Activated T-cell treated with anti-CD3 and anti-CD28 coated beads, Interleukin-2, amount 50 U/mL, for 48 hours (primary cell): ENCODE measurements at places on chromosomes 6 and 20.
A peak's percentile ranks its signal among the peaks of the same experiment; 100 is the strongest.

DNA sequence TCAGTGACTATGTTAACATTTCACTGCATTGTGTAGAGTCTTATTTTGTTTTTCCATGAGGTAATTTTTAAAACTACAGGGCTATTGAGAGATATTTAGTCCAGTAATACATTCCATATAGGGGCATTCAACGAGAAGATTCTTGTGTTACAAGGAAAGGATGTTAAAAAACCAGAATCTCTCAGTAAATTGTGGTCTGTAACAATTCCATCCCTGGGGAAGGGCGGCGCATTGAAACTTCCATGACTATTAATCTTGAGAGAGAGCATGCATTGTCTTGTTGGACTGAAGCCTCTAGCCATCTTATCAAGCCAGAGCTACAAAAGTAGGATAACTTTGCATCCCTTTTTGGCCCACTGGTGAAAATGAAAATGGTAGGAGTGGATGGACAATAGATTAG, 119.7 kb downstream of the BCKDHB start:
- DNase-seq, result no peak

GRCh38 chr6:6588064-6588923, at the start of gene LY86:
TSS of gene LY86 (plus strand) at chr6:6588720. CDS start at chr6:6588735, 15 bp downstream.
- DNase-seq, result peak; percentile 53

DNA sequence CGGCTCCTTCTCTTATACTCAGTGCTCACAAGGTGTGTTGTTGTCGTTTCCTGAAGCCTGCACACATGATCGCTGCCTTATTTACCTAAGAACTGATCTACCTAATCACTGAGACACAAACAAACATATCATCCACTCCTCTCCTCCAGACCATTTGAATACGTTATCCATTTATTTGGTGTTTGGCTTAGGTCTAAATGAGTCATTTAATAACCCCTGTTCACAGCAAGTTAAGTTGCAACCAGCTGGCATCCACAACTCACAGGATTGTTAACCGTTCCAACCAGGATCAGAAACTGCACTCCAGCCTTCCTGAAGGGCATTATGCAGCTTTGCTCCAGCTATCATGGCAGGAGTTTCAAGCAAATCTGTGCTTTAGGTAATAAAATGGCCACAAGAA, 511.1 kb upstream of the MAP3K7 start:
- DNase-seq, result no peak

DNA sequence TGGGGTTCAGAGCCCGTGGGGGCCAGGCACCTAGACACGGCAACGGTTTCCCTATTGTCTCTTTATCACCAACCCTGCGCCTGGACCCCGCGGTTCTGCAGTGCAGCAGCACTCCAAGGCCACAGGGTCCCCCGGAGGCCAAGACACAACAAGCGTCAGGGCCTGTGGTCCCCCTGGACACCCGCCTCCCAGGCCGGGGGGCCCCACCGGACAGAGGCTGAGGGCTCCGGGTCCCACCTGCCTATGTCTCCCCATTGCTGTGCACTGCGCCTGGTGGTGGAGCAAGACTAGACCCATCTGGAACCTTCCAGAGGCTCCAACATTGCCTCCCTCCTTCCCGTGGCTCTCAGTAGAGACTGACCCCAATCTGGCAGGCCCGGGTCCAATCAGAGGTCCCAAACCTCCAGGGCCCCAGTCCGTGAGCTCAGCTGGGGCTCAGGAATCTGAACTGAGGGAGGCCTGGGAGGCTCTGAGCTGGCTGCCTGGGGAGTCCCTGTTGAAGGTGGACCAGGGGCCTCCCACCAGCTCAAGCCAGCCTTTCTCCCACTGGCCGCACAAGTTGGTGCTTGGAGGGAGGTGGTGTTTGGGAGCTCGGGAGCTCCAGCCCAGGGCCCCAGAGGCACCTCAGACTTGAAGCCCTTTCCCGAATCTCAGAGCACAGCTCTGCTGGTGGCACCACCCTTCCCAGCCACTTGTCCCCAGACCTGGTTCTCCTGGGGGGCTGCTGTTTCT, 8.8 kb downstream of the GATA5 start:
- DNase-seq, result no peak

DNA sequence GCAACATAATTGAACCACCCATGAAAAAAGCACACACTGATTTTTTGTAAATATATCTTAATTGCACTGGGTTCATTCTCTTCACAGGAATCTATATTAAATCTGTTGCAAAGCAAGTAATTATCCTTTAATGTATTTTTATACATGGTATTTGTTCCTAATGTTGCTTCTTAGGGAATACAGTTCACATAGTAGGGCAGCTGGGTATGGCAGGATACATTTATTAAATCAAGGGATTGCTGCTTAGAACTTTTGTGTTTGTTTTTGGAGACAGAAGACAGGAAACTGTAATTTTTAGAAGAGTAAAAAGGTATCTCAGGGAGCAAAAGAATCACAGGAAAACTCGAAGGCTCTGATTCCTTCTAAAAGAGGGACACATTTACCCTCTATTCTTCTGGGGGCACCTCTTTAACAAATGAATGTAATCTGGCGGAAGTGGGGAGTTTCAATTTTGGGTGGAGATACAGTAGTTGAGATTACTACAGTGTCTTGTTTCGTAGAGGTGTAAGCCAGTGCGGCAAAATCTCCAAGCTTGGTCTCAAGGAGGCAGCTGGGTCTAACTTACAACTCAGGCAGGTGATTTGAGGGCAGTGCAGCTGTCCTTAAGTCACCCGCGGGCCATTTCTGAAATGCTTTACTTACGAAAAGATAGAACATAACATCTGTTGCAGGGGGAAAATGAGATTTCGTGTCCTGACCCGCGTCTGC, 812 bp upstream of the SMIM13 start:
- DNase-seq, result no peak

GRCh38 chr6:128495536-128496333, 24.7 kb downstream of the PTPRK start:
- no peak for DNase-seq

DNA sequence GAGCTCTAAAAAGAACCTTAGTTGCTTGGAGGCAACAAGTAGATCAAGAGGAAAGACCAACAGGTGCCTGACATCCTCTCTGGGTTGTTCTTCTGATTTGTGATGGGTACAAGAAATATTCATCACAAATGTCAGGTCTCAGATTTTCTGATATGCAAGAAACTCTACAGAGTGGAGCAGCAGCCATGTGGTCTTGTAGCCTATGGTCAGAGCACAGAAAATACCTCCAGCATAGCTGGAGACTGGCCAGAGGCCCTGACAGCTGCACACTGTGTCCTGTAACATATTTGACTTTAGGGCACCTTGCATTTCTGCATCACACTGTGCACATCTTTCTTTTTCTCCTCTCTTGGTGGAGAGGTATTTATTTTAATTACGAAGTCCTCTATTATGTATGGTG, 116.3 kb downstream of the GMPR start:
- DNase-seq, result no peak

- no peak for DNase-seq
Observed at GRCh38 chr6:39850736-39851297, 58.6 kb downstream of the DAAM2 start.
